Neural crest cell (in vitro differentiated cells): ENCODE measurements at places on chromosomes 1 and 21.

DNA sequence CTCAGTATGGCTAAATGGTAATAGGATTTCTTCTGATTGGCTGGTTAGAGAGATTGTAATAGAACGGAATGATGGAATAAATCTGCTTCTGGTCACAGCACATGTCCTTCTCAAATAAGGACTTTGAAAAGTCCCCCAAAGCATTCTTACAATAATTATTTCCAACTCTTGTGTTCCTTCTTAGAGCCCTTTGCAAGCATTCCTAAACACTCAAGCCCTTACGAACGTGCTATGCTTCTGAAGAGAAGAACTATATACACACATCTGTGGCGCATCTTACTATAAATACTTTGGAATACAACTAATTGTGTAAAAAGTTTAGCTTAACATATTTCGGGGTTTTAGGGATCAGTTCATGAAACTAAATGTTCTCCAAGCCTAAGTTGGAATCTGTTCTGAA is 25.6 kb downstream of the CLIC4 start:
- peaks cover 27% of the 10 kb centered on the region for H3K4me1 ChIP-seq
- no peaks in the 10 kb centered on the region for H3K27me3 ChIP-seq
- no peak overlapping the region for H3K4me3 ChIP-seq
- H3K36me3 ChIP-seq: no peaks in the 10 kb centered on the region

GRCh38 chr1:8004113-8004802 is 21.9 kb downstream of the ERRFI1 start:
- DNase-seq: no peak
- no peaks in the 10 kb centered on the region for H3K27me3 ChIP-seq
- peak overlapping the region; percentile 5 for H3K27ac ChIP-seq

GRCh38 chr1:4305526-4306301 is 348.7 kb upstream of the AJAP1 start:
- H3K4me1 ChIP-seq: no peaks in the 10 kb centered on the region
- H3K27ac ChIP-seq: no peak overlapping the region
- H3K4me3 ChIP-seq: no peak overlapping the region
- peaks cover 3% of the 10 kb centered on the region for H3K36me3 ChIP-seq
- no peak for DNase-seq

GRCh38 chr1:79044974-79045650 is 38.6 kb upstream of the ADGRL4 start:
- no peaks in the 10 kb centered on the region for H3K36me3 ChIP-seq
- no peak overlapping the region for H3K4me3 ChIP-seq
- no peak for DNase-seq
- H3K4me1 ChIP-seq: no peaks in the 10 kb centered on the region
